NCI-H1105 treated with DMSO at 0.1 percent for 48 hours (cell line): ENCODE measurements at places on chromosomes 2 and 18.

- DNase-seq = no peak
These were observed 182.2 kb upstream of the EPAS1 start for GRCh38 chr2:46114996-46115395.

DNA sequence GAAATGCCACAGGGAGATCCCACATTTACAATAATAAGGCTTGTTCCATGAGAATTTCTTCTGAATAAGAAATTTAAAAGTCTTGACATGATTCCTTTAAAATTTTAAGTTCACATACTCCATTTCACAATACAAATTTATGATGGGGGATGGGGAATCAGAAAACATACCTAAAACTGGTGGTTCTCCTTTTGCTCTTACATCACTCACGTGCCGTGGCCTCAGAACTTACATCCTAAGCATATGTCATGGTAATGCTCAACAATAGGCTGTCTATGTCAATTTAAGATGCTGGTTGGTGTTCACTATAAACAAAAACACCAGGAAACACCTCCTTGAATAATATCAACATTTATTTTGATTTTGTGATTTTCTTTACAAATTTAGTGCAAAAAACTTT lies 12.8 kb downstream of the UPP2 start:
- DNase-seq = no peak

DNA sequence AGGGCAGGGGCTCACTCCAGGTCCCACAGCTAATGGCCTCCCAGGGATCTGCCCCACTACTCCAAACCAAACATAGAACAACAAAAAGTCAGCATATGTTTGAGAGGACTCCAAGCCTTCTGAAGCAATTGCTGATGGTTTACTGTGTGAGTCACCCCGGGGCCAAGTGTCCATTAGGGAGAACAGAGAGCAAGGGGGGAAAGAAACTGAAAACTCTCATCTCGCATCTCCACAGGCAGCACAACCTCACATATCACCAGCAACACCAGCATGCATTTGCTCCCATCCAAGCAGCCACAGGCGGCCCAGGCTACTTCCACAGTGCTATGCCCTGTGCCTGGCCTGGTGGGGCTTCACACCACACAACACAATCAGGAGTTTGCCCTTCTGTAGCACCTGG lies 39.1 kb downstream of the CYRIA start:
- DNase-seq = no peak

- no peak for DNase-seq
These were observed 292.4 kb upstream of the SPRED2 start for GRCh38 chr2:65724752-65725151.

DNA sequence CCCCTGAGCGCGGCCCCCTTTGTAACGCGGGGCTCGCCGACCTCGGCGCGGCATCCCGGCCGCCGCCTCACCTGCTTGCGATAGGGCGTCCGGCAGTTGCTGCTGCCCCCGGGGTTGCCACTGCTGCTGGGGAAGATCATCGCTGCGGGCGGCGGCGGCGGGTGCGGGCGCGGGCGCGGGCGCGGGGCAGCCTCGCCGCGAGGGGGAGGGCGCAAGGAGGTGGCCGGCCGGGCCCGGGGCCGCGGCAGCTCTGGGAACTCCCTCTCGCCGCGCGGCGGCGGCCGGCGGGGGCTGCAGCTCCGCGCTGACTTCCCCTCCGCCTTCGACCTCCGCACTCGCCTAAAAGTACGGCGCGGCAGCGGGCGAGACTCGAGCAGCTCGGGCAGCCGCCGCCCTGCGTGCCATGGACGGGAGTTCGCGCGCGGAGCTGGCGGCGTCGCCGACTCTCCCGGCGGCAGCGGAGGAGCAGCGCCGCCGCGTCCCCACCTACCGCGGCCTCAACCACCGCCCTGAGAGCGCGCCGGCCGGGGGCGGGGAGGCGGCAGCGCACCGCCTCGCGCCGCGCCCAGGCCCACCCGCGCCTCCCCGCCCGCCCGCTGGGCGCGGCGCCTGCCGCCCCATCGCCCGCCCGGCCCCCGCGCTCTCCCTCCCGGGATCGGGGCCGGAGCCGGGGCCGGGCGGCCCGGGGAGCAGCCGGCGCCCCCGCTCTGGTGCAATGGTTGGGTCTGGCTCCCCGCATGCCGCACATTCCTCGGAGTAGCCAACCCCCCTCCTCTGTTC lies 86.0 kb downstream of the RBMS1 start:
- peak; percentile 39 for DNase-seq

- DNase-seq = no peak
These were observed 29.2 kb downstream of the CROCC2 start for GRCh38 chr2:240935103-240935876.

GRCh38 chr2:74671479-74671878 lies 17.4 kb downstream of the SEMA4F start:
- DNase-seq = no peak

- DNase-seq = peak; percentile 77
These were observed 598 bp upstream of the CEP68 start for GRCh38 chr2:65055422-65056214.

GRCh38 chr2:166148500-166149400 lies 20.9 kb upstream of the SCN1A start:
- DNase-seq = no peak

- no peak for DNase-seq
These were observed 3.8 kb downstream of the VPS54 start for GRCh38 chr2:64015391-64015790.

DNA sequence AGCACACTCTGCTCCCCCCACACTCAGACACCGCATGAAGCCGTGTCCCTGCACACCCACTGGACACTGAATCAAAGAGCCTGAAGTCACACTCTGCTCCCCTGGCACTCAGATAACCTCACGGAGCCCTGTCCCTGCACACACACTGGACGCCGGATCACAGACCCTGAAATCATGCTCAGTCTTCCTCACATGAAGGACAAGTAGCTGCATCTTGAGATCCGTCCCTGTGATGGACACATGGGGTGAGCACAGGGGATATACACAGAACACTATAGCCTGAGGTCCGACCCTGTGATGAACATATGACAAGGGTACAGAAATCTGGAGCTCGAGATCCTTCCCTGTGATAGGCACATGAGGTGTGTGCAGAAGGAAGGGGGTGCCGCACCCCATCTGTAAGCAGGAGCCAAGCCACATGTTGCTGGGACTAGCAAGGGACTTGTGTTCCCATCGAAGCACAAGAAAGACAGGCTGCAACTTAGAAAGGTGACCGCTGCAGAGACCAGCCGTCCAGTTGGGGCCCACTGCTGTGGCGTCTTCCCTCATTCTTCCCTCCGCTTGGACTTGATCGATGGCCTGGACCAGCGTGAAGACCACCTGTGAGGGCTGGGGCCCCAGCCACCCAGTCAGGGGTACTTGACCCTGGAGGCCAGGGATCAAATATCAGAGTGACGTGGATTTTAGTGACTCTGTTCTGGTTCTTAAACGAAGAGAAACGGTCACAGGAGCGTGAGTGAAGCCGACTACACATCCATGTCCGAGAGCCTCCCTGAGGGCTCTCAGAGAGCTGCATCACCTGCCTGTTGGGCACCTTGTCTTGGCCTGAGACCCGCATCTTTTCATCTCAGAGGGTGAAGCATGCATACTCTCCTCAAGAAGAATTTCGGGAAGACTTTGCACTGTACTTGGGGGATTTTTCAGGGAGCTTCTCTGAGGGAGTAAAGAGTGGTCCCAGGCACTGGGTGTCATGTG lies 391.7 kb upstream of the SALL3 start:
- no peak for DNase-seq

DNA sequence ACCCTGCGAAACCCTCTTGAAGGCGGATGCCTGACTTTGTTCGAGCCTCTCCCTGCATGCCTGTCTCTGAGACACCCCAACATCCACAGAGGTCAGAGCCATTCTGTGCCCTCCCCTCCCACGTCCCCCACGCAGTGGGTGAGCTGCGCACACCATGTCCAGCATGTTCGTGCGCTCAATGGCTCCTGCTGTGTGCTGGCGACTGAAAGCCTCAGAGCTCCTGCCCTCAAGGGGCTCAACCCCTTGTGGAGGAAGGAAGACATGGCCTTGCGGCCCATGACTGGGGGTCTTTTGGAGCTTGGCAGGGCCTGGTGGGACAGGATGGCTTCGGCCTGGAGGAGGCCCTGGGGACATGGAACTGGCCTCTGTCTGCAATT lies 45.7 kb downstream of the ANKMY1 start:
- DNase-seq = no peak

DNA sequence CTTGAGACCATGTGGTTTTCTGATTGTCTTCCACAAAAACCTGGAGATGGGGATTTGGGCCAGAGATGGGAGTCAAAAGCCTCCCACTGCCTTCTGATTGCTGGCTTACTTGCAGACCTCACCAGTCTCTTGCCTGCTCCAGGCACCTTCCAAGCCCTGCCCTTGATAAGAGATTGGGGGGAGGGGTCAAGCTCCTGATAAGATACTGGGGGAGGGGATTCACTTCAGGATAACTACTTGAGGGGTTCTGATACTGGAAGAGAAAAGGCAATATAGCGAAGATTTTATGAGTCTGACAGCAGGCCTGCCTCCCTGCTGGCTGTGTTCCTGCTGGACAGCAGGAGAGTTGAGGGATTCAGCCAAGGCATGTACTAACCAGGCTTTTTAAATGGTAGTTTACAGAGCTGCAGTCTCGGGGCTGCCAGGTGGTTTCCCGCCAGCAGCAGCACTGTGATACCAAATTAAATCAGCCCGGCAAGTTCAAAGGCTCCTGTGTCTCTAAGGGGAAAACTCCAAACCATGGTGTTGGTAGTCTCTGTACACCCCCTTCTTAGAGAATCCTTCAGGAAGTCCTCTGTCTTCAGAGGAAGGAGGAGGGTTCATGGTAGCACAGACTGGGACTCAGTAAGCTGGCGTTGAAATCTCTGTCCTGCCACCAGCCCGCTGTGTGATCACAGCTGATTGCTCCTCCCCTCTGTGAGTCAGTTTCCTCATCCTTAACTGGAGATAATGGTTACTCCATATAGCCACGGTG lies 58.3 kb downstream of the FBXO36 start:
- no peak for DNase-seq

GRCh38 chr18:7661207-7661606 lies 94.1 kb downstream of the PTPRM start:
- no peak for DNase-seq

DNA sequence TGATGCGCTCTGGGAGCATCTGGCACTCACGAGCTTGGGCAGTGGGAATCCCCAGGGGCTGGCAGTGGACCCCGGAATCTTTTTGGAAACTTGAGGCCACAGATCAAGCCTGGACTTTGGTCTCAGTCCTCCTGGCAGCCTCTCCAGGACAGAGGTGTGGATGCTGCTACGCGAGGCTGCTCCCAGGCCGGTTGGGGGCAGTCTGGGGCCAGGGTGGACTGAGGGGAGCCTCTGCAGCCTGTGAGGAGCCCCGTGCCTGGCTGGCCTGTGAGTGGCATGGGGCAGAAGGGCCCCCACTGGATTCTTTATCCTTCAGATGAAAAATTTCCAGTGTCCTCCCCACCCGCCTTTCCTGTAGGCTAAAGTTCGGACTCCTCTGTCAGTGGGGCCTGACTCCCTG lies 12.7 kb upstream of the DES start:
- no peak for DNase-seq

- no peak for DNase-seq
These were observed 2.0 kb upstream of the MYO1B start for GRCh38 chr2:191243154-191243553.

- DNase-seq = peak; percentile 19
These were observed 104.2 kb downstream of the CRIM1 start for GRCh38 chr2:36459725-36460137.

GRCh38 chr2:98519156-98519555 lies 74.5 kb downstream of the INPP4A start:
- no peak for DNase-seq

DNA sequence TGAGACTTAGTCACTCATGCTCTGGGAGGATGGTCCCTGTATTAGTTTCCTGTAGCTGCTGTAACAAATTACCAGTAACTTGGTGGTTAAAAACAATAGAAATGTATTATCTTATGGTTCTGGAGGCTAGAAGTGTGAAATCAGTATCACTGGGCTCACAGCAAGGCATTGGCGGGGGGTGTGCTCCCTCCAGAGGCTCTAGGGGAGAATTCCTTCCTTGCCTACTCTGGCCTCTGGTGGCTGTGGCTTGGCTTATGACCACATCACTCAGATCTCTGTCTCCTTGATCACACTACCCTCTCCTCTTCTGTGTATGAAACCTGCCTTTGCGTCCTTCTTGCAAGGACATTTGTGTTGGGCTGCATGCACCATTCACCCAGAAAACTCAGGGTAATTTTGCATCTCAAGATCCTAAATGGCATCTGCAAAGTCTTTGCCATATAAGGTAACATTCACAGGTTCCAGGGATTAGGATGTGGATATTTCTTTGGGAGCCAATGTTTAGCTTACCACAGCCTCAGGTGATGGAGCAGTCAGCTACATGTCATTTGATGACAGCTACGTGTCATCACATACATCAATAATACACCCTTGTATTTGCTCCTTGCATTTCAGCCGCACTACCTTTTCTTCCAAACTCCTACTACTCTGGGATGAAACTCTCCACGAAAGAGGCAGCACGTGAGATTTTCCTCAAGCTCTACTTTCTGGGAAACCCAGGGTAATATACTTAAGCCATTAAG lies 49.6 kb upstream of the POU3F3 start:
- DNase-seq = no peak

DNA sequence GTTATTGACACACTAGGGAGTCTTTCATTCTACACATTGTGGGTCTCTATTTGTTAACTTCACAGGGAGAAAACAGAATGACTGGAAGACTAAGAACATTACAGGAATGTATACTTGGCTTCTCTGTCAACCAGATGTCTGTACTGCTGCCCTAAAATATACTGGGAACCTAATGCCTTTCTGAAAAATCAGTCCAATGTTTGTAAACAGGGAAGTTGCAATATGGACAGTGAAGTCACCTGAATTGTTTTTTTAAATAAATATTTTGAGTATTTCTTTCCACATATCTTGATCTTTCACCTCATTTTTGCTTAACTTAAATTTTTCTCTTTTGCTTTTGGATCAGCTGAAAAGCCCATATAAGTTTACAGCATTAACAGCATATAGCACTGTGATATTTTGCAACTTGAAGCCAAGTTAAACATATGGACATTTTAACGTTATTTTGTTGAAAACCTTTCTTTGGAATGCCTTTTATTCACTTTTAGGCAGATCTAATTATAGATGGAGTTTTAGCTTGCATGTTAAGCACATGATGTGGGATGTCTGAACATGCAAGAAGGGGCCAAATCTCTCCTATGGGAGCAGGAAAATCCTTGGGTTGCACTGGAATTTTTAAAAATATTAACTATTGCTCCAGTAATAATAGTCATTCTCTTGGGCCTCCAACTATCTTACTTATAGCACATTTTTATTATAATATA lies 137.7 kb upstream of the TWIST2 start:
- DNase-seq = no peak

- DNase-seq = no peak
These were observed 61.6 kb upstream of the CD302 start for GRCh38 chr2:159859583-159859982.

- peak; percentile 38 for DNase-seq
These were observed 2.0 kb upstream of the CYP26B1 start for GRCh38 chr2:72149556-72150156.

- DNase-seq = no peak
These were observed 4.0 kb downstream of the NT5DC4 start for GRCh38 chr2:112724591-112725525.

- no peak for DNase-seq
These were observed 2.5 kb downstream of the MPPE1 start for GRCh38 chr18:11905613-11906012.

GRCh38 chr2:33287507-33288005 lies 188.9 kb upstream of the RASGRP3 start:
- DNase-seq = no peak

GRCh38 chr18:11258039-11258610 lies 108.8 kb upstream of the PIEZO2 start:
- DNase-seq = no peak
